ENCODE measurements at places on chromosomes 2 and 18.

DNA sequence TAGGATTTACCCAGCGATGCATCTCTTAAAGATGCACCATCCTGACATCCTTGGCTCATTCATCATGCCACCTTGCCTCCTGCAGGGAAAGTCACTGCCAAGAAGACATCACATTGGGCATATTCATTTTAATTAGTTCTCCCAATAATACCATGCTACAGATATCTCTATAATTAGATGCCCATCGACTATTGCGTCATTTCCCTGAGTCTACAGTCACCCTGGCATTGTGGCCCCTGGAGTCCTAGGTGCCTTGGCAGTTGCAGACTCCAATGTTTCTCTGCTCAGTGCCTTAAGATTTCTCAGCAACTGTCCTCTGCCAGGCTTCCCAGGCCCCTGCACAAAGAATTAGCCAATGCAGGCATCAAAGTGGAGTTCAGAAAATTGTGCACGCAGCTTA, 32.6 kb downstream of the RDH14 start:
- no peak for DNase-seq

GRCh38 chr2:138502255-138503086, 901 bp downstream of the SPOPL start:
- no peak for DNase-seq

GRCh38 chr18:3541549-3542386, 91.8 kb downstream of the TGIF1 start:
- DNase-seq, result no peak

DNA sequence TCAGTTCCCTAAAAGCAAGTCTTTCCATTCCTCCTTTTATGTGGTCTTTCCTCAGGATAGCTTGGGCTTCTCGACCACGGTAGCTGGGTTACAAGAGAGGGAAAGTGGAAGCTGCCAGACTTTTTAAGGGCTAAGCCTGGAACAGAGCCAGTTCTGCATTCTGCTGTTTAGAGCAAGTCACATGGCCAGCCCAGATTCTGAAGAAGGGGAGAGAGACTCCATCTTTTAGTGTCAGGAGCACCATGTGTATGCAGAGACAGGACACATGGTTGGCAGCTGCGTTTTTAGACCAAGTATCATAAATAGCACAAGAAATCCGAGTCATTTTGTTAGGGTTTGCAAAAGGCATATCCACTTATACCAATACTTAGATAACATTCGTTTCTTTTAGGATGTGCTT, 4.7 kb downstream of the HMSD start:
- no peak for DNase-seq

- DNase-seq, result no peak
Measured at GRCh38 chr2:222193328-222193983, 105.3 kb downstream of the PAX3 start.

DNA sequence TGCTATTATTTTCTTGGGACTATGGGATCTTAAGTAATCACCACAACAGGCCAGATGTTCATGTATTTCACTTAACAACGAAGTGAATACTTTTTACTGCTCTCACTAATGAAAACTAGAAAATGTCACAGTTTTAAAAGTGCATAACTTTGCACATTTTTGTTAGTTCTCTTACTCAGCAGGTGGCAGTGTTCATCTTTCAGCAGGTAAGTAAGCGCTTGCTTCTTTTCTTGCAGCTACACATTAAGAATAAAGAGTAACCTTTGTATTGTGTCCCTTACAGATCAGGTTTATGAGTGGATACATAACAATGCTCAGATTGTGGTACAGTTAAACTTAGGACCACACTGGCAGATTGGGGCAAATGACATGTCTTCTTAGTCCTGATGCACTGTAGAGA, 61.0 kb downstream of the DAW1 start:
- DNase-seq, result no peak

- no peak for DNase-seq
Measured at GRCh38 chr2:53484531-53484930, 283.1 kb upstream of the CHAC2 start.

- no peak for DNase-seq
Measured at GRCh38 chr2:170222842-170223241, 44.9 kb downstream of the MYO3B start.

- DNase-seq, result no peak
Measured at GRCh38 chr2:215756346-215756730, 257.0 kb downstream of the MREG start.

DNA sequence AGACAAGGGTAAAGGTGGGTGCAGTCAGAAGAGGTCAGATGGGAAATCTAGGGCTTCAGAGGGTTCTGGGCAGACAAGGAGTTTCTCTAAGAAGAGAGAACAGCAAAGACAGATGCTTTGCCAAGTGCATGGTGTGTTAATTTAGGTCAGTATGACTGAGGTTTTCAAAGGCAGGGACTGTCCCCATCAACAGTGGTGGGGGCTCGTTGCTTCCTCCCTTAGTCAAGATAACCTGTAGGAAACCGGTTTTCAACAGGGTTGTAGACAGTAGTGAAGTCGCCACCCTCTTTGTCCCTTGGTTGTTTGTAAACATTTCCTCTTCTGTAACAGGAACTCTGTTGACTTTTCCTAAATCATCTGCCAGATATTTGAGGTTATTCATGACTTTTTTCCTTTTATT, 11.6 kb downstream of the RAB12 start:
- DNase-seq, result no peak

- DNase-seq, result no peak
Measured at GRCh38 chr2:120917886-120918285, 182.2 kb downstream of the GLI2 start.

DNA sequence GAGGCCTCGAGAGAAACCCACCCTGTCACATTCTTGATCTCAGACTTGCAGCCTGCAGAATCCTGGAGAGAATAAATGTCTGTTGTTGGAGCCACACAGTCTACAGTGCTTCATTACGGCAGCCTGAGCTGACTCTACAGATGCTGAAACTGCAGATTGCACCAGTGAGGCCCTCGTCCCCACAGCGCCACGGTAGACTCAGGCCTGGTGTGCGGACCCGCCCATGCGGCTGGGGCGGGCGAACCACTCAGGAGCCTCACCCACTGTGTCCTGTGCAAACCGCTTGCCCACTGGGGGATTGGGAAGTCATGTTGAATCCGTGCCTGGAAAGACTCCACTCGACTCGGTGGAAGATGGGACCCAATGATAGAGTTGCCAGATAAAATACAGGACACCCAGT, 125.2 kb upstream of the COPS8 start:
- DNase-seq, result no peak

DNA sequence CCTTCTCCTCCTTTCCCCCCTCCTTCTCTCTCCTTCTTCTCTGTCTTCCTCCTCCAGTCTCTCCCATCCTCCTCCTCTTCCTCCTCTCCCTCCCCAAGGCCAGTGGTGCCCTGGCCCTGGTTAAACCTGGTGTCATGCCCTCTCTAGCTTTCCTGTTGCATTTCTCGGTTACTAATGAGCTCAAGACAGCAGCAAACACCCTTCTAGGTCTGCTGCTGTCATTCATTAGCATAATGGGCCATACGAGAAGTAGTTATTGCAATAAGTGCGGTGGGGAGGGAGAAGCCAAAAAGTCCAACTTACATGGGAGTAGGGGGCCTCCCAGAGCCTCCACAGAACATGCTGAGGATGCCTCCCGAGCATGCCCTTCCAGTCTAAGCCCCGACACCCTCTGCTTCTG, 177.2 kb downstream of the CELF4 start:
- DNase-seq, result no peak

- DNase-seq, result no peak
Measured at GRCh38 chr2:5691985-5692529, at the start of gene SOX11. TSS of gene SOX11 (plus strand) at chr2:5692384. CDS start at chr2:5692722, 338 bp downstream.

- no peak for DNase-seq
Measured at GRCh38 chr2:88811233-88811632, 119.8 kb downstream of the RPIA start.

- DNase-seq, result no peak
Measured at GRCh38 chr2:124558277-124558905, 533.3 kb downstream of the CNTNAP5 start.

- no peak for DNase-seq
Measured at GRCh38 chr2:11438555-11439080, 27.3 kb downstream of the E2F6 start.

GRCh38 chr2:237509905-237510304, 22.9 kb downstream of the MLPH start:
- no peak for DNase-seq

DNA sequence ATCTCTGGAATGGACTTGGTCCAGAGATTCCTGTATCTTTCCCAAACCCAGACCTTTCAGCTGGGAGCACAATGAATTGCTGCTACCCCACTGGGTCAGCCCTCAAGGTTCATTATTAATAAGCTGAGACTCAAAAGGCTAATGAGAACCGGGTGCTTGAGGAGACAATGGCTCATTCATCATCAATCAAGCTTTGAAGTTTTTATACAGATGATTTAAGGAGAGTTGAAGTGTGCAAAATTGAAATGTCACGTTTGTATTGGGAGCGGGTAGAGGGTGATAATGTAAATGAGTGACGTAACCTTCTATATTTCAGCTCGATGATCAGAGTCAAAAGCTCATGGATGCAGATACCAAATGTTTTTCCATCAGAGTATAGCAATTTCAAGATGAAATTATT, 744.9 kb downstream of the ERBB4 start:
- no peak for DNase-seq

GRCh38 chr18:34281722-34282121, 57.0 kb upstream of the NOL4 start:
- no peak for DNase-seq

DNA sequence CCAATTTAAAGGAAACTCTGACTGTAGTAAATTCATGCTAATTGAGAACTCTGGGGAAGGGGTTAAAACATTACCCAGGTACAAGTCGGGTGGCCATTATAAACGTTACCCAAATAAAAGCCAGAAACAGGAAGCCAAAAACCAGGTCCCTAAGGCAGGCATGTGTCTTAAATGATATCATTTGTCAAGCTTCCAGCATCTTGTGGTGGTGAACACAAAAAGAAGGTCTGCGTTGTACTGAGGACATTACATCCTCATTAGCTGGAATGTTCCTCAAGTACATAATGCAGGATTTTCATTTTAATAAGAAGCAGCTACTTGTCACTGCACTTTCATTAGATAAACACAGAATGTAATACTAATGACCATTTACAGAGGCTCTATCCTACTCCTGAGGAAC, 10.9 kb downstream of the PTGR3 start:
- no peak for DNase-seq

- DNase-seq, result peak; percentile 35
Measured at GRCh38 chr2:106094131-106094841, 99.8 kb downstream of the UXS1 start.

- no peak for DNase-seq
Measured at GRCh38 chr18:36493349-36494159, 196.0 kb downstream of the FHOD3 start.

DNA sequence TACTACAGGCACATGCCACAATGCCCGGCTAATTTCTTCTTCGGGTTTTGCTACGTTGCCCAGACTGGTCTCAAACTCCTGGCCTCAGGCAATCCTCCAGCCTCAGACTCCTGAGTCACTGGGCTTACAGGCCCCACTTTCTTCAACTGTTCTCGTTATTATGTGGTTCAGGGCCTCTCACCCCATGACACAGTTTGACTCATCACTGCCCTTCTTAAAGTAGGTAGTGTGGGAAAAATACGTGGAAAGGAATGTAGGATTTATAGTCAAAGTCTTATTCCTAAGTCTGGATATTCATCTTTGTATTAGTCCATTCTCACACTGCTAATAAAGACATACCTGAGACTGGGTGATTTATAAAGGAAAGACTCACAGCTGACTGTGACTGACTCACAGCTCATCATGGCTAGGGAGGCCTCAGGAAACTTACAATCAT, 19.4 kb downstream of the CENPA start:
- DNase-seq, result no peak

GRCh38 chr2:85585781-85586105, 1.5 kb downstream of the VAMP5 start:
- DNase-seq, result no peak

GRCh38 chr2:53670331-53670730, 97.3 kb upstream of the CHAC2 start:
- DNase-seq, result no peak

DNA sequence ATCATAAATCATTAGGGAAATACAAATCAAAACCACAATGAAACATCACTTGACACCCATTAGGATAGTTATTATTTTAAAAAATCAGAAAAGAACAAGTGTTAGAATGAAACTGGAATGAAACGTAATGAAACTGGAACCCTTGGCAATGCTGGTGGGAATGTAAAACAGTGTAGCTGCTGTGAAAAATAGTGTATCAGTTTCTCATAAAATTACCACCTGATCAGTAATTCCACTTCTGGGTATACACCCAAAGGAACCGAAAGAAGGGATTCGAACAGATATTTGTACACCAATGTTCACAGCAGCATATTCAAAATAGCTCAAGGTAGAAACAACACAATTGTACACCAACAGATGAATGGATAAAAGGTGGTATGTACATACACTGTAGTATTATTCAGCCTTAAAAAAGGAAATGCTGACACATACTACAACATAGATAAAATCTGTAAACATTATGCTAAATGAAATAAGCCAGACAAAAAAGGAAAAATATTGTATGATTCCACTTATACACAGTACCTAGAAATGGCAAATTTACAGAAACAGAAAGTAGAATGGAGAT, 27.0 kb downstream of the ROCK1 start:
- no peak for DNase-seq

DNA sequence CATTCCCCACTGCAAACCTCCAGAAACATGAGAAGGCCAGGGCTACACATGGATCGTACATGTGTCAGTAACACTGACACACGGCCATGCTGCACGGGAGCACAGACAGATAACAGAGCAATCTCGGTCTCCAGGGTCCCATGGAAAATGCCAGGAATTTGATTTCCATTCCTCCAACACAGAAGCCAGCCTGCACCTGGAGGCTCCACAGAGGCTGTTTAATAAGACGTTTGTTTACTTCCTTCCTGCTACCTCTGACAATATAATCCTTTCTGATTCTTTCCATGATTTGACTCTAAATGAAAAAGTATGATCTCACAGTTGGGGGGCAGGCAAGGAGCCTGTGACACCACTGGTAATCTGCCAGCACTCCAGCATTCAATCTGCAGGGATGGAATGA, 210.9 kb upstream of the DDX18 start:
- DNase-seq, result no peak

DNA sequence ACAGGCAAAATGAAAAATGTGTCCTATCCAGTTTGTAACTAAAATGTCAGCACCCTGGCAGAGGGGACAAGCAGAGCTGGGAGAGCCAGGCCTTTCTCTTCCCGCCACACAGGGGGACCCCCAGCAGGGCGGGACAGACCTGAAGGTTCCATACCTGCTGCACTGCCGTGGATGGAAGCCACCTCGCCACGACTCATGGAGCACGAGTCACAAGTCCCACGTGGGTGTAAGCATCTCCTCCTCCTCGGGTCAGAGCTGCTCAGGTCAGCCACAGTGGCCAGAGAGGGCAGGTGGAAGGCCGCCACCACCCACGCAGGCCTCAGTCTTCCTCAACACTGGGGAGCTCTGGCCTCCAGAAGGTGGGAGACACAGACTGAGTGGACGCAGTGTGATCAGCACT, 21.0 kb downstream of the C1QL2 start:
- DNase-seq, result no peak
